ENCODE measurements at places on chromosomes 5 and 9.
A peak's percentile ranks its signal among the peaks of the same experiment; 100 is the strongest.

DNA sequence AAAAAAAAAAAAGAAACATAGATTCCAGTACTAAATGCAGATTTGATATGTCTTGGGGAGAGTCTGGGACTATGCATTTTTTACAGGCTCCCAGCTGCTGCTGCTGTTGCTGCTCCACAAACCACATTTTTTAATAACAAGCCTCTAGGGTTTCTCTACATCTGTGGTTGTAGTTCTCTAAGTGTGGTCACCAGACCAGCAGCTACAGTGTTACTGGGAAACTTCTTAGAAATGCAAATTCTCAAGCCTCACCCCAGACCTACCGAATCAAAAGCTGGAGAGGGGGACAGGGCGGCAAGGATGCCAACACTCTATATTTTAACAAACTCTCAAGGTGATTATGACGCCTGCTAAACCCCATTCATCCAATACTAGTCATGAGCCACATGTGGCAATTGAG, 293.4 kb upstream of the PTGER4 start:
- no peak for DNase-seq

DNA sequence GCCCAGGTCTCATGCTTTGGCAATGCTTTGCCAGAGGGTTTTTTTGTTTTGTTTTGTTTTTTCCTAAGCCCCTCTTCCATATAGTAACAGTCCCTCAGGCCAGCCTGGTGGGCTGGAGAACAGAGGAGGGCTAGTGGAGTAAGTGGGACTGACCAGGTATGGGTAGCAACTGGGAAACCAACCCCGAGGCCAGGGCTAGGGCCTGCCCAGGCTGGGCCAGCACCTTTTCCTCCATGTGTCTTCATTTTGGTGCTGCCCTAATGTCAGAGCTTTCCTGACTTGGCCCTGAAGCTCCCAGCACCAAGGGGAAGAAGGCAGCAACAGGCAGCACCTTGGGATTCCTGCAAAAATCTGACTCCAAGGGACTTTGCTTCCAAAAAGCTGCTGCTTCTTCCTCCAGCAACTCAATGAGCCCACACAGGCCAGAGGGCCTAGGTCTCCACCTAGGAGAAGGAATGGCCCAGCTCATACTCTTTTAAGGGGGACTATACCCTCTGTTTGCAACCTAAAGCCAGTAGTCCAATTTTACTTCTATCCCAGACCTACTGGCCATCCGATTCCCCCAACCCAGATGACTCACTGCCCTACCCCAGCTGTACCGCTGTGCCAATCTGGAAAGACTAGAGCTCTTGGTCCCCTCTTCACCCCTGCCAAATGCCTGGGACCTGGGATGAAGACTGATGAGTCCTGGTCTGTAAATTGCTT, 105.1 kb downstream of the PSD2 start:
- DNase-seq = no peak

- no peak for DNase-seq
Measured at GRCh38 chr9:89795538-89796195, 190.9 kb downstream of the GADD45G start.

DNA sequence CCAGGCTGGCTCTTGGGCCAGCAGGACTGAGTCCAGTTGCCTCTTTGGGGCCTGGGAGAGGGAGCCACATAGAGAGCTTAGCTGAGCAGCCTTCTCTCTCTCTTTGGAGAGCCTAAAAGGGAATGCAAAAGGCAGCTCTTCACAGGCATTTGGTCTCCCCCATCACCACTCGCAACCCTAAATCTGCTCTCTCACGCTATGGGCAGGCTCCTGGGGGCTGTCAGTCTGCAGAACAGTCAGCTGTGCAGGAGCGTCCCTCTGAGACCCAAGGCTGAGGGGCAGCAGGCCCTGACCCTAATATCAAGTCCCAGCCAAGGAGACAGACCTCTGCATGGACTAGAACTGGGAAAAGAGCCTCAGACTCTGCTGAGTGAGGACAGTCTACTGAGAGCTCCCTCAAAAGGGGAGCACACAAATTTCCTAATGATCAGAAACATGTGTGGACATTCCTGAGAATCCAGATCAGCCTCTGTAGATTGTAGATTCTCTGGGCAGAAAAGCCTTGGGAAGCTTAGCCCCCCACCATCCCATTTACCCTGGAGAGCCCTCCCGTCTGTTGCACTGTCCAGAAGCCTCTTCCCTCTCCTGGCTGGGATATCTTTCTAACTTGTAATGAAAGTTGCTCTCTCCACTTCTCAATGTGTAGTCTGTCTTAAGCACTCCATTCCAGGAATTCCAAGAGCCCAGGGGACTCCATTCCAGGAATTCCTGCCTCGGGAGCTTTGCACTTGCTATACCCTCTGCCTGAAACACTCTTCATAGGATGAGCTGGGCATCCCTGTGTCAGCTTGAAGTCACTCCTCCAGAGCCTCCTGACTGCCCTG, 79.4 kb downstream of the FAM114A2 start:
- no peak for DNase-seq

DNA sequence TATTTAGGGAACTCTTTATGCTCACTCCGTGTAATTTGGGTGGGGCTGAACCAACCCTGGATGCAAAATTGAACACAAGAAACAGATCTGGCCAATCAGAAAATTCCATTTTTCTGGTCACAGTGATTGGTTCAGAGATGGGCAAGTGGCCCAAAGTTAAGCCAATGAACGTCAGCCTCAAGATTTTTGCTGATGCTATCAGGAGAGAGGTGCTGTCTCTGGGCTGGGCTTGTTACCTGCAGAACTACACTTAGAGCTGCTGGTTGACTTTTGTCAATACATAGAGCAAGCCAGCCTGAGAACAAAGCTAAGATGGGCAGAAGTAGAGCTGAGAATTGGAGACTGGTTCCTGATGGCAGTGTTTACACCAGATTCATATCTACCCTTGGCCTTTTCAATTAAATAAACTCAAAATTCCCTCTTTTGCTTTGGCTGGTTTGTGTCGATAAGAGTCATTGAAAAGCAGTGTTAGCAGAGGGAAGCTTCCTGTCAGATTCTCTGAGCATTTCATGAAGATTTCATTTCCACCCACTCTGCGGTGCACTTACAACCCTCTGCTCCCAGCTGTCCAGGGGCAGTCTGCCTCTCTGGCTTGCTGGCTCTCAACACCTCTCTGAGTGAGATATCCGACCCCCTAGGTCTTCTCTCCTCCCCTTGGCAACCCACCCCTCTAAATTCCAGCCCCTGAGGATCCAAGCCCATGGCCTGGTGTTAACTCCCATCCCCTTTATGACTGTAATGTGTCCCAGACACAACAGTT, 64.5 kb upstream of the PPARGC1B start:
- DNase-seq = no peak

DNA sequence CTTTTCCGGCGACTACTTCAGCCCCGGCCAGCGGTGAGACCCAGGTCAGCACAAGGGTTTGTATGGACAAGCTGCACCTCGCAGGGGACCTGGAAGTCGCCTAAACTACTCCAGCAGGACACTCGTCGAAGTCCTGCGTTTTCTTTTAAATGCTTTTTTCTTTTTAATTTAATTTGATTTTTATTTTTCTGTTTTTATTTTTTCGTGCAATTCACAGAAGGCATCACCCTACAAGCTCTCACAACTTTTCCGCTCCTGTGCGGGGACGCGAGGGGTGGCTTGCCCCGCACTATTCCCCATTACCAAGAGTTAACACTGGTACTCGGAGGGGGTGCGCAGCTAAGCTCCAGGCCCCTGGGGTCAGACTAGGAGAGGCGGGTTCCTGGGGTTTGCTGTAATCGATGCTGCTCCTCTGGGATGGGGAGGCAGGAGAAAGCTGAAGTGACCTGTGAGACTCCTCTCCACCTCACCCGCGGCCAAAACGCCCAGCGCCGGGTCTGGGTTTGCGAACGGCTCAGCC, 1.3 kb downstream of the EDIL3 start:
- no peak for DNase-seq

- no peak for DNase-seq
Measured at GRCh38 chr5:72451741-72452505, 55.3 kb downstream of the ZNF366 start.

GRCh38 chr5:177501874-177502678, 4.7 kb upstream of the PDLIM7 start:
- no peak for DNase-seq

DNA sequence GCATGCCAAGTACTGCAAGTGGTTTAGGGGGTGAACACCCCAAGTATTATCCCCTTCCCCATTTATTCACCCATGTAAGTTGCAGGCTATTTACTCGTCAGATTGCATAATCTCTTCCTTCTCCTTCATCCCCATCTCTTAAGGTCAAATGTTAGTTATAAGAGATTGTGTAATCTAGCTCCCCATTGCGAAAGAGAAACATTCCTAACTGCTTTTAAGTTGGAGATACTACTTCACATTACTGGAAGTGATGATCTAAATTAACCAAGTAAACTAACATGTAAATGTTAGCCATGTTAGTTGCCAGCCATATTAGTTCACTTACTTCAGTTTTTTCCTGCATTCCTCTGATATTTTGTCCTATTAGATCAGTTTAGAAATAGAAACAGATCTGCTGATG, 262.3 kb downstream of the TAF11L14 start:
- no peak for DNase-seq

- no peak for DNase-seq
Measured at GRCh38 chr5:166369807-166370206, 1921.6 kb upstream of the WWC1 start.

GRCh38 chr5:168960497-168960896, 340.4 kb downstream of the SLIT3 start:
- no peak for DNase-seq

- no peak for DNase-seq
Measured at GRCh38 chr9:97109194-97109811, 70.4 kb upstream of the CTSV start.

DNA sequence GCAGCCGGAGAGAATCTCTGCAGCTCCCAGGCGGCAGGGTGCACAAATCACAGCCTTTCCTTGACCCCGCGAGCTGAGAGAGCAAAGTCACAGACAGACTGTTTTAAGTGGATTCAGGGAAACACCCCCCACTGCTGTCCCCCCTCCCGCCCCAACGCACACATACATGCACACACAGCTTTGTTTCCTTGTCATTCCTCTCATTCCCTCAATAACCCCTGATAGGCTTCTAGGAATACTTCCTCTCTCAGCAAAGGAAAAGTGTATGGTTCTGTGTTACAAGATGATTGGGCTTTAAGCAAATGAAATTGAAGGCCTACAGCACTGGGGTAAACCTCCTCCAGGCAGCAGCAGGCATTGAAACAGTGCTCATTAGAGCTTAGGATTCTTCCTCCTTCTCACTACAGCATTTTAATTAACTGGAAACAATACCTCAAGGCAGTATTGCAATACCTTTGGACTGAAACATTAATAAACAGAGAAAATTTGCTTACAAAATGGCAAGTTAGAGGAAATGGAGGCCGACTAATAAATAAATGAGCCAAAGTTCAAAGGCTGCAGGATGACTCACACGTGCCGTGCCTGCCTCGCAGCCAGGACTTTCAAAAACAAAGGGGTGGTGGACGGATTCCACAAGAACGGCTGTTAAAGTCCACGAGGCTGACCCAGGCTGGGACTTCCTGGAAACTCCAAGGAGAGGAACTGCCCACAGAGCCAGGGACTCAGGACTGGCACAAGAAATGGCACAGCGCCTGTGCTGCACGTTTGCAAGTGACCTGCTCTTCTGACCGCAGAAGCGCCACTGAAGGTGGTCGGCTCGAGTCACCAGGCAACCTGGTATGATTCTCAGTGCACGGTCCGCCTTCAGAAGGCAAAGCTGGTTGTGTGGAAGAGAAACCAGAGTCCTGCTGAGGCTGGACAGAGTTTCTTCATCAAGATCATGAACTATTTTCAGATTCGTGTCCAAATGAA, 236.2 kb downstream of the SYK start:
- peak; percentile 30 for DNase-seq

DNA sequence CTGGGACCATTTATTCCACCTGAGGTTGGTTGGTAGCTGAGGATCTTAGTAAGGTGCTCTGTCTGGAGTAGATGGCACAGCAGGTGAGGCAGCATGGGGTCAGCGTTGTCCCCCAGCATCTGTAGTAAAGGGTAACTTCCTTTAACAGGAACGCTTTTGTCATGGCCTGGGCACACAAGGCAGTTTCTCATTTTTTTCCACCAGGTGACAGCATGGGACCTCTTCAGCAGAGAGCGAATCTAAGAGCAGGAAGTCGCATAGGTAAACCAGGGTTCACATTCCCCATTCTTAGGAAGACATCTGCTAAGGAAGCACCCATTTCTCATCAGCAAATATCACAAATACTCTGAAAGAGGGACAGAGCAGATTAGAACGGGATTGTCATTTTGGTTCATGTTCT, 56.5 kb downstream of the GPR107 start:
- DNase-seq = no peak

DNA sequence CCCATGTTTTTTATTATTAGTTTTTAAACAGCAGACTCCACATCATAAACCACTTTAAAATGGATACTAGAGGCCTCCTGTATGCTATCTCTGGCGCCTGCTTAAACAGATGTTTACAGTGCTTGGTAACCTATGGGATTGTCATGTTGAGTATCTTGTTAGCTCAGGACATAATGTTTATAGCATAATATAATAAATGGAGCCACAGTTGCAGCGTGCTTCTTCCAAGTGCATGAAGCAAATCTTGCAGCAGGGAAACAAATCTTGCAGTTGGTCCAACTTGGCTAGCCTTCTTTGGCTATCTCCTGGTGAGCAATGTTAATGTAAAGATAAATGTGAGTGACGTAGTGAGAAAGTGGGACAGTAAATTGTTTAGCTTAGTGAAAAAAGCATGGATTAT, 2.8 kb downstream of the GHR start:
- no peak for DNase-seq

DNA sequence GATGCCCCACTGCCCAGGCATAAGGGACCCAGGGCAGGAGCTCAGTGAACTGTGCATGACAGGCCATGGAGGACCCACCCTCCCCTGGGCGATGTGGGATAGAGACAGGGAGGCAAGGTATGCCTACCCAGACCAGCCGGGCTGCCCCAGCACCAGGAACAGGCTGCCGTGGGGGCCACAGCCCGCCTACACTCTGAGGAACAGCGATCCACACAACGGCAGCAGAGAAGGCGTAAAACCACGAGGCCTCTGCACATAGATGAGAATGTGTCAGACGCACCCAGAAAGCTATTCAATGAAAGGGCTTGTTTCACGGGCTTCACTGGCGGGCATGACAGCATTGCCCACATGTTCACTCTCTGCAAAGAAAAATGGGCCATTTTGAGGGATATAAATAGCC, 49.5 kb downstream of the SEMA4D start:
- no peak for DNase-seq

DNA sequence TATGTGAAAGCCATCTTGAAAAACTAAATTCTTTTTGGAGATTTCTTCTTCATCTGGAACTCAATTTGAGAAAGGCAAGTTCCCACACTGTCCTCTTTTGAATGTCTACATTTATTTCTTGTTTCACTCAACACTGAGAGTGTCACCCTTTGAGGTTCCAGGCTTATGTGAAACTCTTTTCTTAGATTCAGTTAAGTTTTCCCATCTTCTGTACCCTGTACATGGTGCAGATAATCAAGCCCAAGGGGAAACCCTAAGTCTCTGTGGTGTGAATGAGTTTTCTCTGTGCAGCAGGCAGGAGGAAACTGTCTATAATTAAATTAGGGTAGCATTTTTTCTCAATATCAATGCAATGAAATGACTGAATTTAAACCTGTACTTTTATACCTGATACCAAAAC, 72.3 kb upstream of the PRLR start:
- DNase-seq = no peak

Data from NCI-H1048 (cell line).